ENCODE measurements at places on chromosomes 12 and 14.

GRCh38 chr14:63666335-63666734 lies 24.7 kb upstream of the WDR89 start:
- no peak for DNase-seq

- no peak for DNase-seq
These were observed 338.4 kb downstream of the FUT8 start for GRCh38 chr14:65750906-65751305.

DNA sequence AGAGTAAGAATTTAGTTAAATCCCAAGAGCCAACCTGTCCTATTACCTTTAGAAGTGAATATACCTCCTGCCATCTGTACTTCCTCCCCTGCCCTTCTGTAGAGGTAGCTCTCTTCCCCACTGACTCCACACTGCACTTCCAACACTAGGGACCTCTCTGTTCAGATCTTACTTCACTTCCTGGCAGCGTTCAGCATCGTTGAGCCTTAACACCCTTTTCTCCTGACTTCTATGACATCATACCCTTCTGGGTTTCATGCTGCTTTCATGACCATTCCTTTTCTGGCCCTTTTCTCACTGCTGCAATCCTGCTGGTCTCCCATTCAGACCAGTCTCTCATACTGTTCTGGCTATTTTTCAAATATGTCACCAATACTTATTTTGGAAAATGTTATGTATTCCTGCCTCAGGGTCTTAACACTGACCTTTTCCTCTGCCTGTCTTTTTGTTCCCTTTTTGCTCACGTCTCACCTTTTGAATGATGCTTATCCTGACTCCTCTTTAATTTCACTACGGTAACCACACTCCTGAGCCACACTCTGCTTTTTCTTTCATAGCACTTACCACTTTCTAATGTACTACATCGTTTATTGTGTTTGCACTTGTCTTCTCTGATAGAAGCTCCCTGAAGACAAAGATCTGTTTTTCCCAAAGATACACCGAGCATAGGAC lies 67.6 kb downstream of the PLEKHA5 start:
- DNase-seq: no peak

DNA sequence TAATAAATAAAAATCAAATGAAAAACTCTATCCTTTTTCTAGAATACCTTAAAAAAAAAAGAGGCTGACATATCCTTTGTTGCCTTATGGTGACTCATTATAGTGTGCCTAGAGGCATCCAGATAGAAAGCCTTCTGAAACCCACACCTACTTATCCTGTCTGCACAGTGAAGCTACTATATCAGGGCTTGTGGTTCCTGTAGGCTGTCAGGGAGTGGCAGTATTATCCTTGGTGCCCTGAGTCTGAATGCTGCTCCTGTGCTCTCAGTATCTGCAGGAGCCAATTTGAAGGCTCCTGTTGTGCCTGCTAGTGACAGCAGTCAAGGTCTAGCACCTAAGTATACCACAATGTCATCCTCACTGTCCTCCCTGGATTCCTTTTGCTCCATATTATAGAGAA lies 168.4 kb upstream of the AVPR1A start:
- no peak for DNase-seq

DNA sequence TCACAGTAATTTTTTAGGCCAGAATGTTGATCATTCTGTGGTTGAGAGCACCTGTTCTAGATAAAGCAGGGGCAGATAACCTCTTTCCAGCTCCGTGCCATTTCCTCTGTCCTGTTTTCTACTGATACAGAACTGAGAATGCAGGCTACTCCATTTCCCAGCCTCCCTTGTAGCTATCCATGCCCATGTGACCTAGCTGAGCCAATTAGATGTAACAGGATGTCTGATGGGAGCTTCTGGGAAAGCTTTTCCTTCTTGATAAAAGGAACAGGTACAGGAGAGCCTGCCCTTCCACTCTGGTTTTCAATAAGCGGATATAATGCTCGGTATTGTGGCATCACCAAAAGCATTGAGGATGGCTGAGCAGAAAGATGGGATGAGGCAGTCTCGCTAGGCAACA lies 54.2 kb downstream of the LRRC74A start:
- no peak for DNase-seq

DNA sequence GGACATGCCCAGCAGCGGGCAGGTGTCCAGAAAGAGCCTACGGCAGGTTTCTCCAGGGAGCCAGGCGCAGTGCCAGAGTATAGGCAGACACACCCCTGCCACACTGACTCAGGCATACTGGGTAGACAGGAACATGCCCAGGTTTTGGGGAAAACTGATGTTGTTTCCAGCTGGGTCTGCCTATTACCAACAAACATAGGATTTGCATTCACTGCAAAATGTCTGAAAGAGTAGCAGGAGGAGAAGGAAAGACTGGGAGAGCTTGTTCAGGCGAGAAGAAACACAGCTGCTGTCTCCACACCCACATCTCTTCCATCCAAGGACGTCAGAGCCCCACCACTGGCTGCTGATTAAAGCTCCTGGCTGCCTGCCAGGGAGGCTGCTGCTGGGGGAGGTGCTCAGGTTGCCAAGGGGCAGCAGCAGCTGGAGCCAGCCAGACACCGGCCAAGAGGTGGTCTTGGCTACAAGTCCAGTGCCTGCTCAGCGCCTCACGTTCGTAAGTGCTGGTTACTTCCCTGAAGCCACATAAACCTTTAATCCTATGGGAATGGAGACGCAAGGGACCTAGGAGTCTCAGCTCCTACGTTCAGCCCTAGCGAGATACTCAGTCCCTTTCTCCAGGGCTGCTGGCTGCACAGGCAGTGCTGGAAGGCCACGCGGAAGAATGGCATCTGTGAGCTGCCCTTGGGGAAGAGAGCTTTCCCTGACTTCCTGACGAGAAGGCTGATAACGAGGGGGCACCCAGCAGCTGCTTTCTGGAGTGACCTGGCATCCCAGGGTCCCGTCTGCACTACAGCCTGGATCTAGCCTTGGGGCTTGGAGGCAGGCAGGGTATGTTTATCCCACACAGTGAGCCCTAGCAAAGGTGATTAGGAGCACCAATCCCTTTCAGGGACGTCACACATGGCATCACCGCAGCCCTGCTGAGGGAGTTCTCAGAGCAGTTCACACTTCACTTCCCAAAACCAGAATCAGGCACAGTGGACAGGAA lies 58.1 kb downstream of the PLEKHG3 start:
- peak; percentile 42 for DNase-seq

DNA sequence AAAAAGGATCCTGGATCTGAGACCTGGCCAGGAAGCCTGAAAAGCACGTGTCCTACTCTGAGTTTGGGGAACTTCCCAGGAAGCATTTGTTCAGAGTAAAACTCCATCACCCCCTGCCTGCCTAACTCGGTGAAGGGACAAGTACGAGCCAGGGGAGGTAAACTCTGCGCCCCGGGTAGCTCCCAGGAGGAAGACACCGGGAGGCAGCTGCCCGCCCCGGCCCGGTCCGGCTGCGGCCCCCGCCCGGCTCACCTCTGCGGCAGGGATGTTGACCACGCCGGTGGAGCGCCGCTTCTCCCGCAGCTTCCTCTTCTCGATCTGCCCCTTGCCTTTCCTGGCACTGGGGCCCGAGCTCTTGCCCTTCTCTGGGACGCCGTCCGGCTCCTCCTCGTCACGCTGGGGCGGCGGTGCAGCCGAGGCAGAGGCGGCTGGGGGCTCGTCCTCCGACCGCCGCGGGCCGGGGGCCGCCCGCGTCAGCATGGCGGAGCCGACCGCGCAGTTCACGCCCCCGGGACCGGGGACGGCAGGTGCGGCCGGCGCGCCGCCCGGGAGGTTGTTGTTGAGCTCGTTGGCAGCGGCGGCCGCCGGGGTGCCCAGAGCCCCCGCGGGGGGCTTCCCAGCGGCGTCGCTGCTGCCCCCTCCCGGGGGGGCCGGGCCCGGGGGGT lies 1.2 kb downstream of the PAWR start:
- peak; percentile 17 for DNase-seq

GRCh38 chr12:15209782-15210181 lies 11.4 kb downstream of the RERG start:
- DNase-seq: no peak

GRCh38 chr12:130566446-130567155 lies 149.5 kb downstream of the RIMBP2 start:
- DNase-seq: no peak

- DNase-seq: no peak
These were observed 713.2 kb downstream of the FLRT2 start for GRCh38 chr14:86243158-86243557.

GRCh38 chr14:63438065-63438757 lies 105.0 kb downstream of the PPP2R5E start:
- DNase-seq: peak; percentile 10

DNA sequence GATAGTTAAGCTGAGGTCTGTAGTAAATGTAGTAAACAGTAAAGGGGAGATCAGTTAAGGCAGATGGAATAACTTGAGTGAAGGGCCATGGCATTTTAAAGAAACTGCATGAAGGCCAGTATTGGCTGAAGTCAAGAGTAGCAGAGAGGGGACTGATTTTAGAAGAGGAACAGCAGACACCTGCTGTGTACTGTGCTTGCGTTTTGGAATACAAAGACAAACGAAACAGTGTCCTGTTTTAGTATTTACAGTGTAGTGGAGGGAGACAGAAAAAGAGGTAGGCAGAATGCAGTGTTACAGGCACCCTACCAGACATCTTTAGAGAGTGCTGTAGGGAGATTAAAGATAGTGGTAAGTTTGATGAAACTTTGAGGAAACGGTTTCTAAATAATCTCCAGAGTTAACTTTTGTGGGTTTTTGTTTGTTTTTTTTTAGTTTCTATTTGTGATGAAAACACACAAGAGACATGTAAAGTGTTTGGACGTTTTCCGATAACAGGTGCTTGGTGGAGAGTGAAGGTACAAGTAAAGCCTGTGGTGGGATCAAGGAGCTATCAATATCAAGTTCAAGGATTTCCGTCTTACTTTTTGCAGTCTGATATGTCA lies 2.1 kb downstream of the HELB start:
- DNase-seq: no peak

DNA sequence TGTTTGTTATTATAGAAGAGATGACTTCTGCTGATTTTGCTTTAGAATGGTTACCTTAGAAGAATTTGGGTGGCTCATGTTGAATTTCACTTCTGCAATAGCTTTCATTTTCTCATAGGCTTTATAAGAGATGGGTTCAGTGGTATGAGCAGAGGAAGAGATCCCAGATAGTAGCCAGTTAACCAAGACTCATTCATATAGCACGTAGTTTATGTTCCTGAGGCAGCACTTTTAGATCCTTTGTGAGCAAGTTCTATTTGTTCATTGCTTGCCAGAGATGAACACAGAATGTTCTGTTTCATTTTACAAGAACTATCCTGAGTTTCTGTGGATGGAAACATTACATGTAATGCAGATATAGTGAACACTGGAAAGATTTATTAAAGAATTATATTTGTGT lies 32.2 kb downstream of the RAB21 start:
- DNase-seq: no peak

- no peak for DNase-seq
These were observed 12.2 kb downstream of the CAPZA3 start for GRCh38 chr12:18750085-18750484.

DNA sequence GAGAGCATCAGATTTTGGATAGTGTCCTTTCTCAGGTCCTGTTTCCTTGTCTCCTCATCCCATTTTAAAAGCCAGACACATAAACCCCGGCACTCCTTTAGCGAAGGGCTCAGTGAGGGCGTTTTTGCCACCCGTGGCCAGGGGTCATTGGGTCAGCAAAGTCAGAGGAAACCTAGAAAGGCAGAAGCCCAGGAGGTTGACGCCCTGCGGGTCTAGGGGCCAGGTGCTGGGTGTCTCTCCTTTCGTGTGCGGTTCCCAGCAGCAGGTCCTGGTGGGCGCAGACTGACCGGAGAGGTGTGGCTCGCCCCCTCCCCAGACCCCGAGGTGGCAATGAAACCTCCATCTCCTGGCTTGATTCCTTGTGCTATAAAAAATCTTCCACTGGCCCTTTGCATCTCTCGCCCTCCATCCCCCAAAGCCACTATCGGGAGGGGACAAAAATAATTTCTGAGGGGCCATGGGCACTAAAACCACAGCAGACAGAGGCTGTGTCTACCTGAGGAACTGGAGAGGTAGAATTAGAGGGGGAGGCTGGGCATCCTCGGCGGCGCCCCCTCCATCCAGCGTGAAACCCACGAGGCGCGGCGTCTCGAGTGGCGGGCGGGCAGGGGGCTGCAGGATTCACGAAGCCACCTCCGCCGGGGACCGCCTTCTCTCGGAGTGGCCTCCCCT lies 858 bp upstream of the FRMD6 start:
- no peak for DNase-seq

- no peak for DNase-seq
These were observed 217.5 kb upstream of the SEL1L start for GRCh38 chr14:81751198-81751597.

DNA sequence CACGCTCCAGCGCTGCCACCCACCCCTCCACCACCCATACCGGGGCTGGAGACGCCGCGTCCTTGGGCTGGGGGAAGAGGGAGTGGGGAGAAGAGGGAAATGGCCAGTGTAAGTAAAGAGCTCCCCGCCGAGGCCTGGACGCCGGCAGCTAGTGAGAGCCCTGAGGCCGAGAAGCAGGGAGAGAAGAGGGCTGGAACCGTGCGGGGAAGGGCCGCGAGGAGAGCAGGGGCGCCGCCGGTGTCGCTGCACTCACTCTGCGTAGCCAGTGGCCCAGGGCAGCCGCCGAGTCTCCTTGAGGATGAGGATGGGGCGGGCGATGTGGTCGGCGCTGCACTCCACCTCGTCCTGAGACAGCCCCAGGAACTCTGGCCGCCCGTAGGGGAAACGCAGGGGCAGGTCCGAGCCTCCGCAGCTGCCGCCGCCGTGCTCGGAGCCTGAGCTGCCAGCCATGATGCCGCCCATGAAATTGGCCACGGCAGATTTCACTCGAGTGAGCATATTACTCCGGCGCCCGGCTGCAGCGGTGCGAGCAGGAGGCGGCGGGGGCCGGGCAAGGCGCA lies 631 bp downstream of the PPM1H start:
- DNase-seq: peak; percentile 7

- DNase-seq: no peak
These were observed 8.3 kb upstream of the SP7 start for GRCh38 chr12:53344487-53344823.

DNA sequence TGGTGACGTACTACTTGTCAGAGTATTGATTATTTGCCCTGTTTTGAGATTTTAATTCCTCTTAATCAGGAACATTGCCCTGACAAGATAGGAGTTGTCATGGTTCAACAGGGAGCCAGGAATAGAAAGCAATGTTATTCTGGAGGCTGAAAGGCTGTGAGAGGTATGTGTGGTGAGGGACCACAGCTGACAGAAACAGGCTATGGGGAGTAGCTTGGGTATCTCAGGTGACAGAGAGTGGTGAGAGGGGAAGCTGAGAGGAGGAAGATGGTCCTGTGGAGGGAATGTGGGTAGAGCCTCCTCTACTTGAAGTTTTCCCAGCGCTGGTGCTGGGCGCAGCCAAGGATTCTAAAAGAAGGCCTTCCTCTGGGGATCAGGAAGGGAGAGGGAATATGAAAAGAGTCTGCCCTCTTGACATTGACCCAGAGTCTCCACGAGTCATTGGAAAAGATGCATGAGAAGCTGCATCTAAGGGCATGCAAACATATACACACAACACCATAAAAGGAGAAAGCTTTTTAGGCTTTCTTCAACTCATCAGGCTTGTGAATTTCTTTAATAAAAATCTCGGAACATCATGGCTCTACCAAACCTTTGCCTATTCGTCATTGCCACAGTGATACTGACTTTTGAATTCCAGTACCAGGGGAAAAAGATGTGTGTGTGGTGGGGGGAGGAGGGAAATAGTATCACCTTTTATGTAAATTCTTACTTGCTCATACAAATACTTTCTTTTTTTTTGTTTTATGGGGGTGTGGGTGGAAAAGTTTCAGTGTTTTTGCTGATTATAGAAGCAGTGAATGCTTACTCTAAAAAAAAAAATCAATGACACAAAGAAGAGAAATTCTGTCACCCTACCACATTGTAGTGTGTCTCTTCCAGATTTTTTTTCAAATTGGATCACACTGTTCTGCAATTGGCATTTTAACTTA lies 39.9 kb upstream of the DHRS7 start:
- DNase-seq: no peak

All from activated naive CD8-positive, alpha-beta T cell treated with anti-CD3 and anti-CD28 coated beads, Interleukin-2, amount 50 U/mL, for 24 hours (primary cell).